ENCODE measurements at places on chromosomes 6 and 20. TPM values are rescaled to one million over a fixed set of nuclear protein-coding genes. Genes with fewer than 3 reads are reported as not detected.

GRCh38 chr6:11208854-11209253 is 23.6 kb downstream of the NEDD9 start:
- no peak for DNase-seq

GRCh38 chr6:99618649-99619408 is 12.2 kb downstream of the PRDM13 start:
- no peak for DNase-seq

- DNase-seq = no peak
Observed at GRCh38 chr20:41228858-41229257, 88.7 kb downstream of the ZHX3 start.

- DNase-seq = no peak
Observed at GRCh38 chr6:25428758-25429317, 149.7 kb downstream of the CARMIL1 start.

The SEMG1 gene
- total RNA-seq = not detected

- no peak for DNase-seq
Observed at GRCh38 chr6:163620670-163621330, 206.3 kb downstream of the QKI start.

- DNase-seq = no peak
Observed at GRCh38 chr6:154605178-154605881, 94.8 kb upstream of the CNKSR3 start.

GRCh38 chr6:158680015-158680414 is 30.2 kb downstream of the SYTL3 start:
- no peak for DNase-seq

DNA sequence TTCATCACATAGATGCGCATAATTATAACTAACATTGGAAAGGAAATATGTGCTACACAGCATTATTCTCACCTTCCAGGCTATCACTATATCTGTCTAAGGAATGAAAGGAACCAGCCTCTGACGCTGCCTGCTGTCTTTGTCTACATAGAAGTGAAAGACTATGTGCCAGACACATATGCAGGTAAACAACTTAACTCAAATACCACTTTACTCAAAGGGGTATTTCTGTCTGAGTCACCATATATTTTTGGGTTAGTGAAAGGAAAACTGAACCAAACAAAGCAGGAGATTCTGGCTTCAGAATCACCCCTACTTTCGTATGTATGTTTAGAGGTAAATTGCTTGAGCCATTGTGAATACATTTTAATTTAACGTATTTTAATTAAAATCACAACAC is 328.6 kb upstream of the PLCB4 start:
- DNase-seq = no peak

DNA sequence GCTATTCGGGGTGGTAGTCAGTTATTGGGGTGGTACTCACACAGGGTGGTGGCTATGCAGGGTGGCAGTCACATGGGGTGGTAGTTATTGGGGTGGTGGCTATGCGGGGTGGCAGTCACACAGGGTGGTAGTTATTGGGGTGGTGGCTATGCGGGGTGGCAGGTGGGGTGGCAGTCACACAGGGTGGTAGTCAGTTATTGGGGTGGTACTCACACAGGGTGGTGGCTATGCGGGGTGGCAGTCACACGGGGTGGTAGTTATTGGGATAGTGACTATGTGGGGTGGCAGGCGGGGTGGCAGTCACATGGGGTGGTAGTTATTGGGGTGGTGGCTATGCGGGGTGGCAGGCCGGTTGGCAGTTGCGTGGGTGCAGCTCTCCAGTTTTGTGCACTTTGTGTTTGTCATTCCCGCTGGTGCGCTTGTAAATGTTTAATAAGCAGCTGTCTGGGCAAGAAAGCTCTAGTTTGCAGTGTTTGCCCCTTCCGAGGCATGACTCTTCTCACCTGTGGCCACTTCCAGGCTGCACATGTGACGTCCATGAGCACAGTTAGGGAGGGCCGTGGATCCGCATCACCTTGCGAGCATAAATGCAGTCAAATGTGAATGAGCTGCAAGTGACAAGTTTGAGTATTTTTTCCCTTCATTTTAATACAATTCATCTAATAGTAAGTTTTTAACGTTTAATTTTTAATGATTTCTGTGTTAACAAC is 219.0 kb upstream of the CST7 start:
- peak; percentile 69 for DNase-seq
